ENCODE measurements at places on chromosomes 2 and 18. TPM values are rescaled to one million over a fixed set of nuclear protein-coding genes. Genes with fewer than 3 reads are reported as not detected.

RGPD4 gene
- total RNA-seq: 0.07 TPM

ZNF396 gene
- 5.6 TPM for total RNA-seq

UGT1A3 gene
- total RNA-seq: not detected

FTCDNL1 gene
- total RNA-seq: 2.0 TPM

DNA sequence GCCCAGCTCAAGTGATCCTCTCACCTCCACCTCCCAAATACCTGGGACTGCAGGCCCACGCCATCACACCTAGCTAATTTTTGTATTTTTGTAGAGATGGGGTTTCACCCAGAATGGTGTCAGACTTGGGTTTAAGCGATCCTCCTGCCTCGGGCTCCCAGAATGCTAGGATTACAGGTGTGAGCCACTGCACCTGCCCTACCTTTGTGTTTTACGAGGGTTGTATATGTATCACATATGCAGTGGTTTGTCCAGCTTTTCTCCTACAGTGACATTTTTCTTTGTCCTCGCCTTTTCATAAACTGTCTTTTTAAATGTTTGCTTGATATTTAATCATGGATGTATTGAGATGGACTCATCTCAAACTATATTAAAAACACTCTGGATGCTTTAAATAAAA lies 38.5 kb downstream of the AGAP1 start:
- H3K27me3 ChIP-seq: no peaks in the 10 kb centered on the region
- no peaks in the 10 kb centered on the region for H3K36me3 ChIP-seq
- no peak overlapping the region for H3K27ac ChIP-seq
- H3K4me1 ChIP-seq: no peaks in the 10 kb centered on the region
- H3K4me3 ChIP-seq: no peak overlapping the region

- peak; percentile 38 for DNase-seq
- H3K4me3 ChIP-seq: no peak overlapping the region
- H3K27me3 ChIP-seq: no peaks in the 10 kb centered on the region
Observed at GRCh38 chr2:71613953-71614925, 160.9 kb downstream of the DYSF start.

DNA sequence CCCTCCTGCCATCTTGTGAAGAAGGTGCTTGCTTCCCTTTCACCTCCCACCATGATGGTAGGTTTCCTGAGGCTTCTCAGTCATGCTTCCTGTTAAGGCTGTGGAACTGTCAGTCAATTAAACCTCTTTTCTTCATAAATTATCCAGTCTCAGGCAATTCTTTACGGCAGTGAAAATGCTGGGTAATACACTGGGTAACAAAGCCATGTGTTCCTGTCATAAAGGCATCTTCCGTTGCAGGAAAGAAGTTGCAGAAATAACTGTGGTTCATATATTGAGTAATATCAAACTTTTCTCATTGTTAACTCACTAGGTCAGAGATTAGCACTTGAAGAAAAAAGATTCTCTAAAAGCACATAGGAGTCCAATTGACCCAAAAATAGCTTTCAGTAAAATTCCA lies 163.9 kb upstream of the HNMT start:
- H3K36me3 ChIP-seq: no peaks in the 10 kb centered on the region
- no peak overlapping the region for H3K4me3 ChIP-seq
- no peaks in the 10 kb centered on the region for H3K27me3 ChIP-seq

- peak; percentile 52 for DNase-seq
- no peaks in the 10 kb centered on the region for H3K4me1 ChIP-seq
- no peaks in the 10 kb centered on the region for H3K27me3 ChIP-seq
- no peak overlapping the region for H3K27ac ChIP-seq
- H3K36me3 ChIP-seq: no peaks in the 10 kb centered on the region
- no peak overlapping the region for H3K4me3 ChIP-seq
Observed at GRCh38 chr2:215917953-215918620, 95.3 kb downstream of the MREG start.

DNA sequence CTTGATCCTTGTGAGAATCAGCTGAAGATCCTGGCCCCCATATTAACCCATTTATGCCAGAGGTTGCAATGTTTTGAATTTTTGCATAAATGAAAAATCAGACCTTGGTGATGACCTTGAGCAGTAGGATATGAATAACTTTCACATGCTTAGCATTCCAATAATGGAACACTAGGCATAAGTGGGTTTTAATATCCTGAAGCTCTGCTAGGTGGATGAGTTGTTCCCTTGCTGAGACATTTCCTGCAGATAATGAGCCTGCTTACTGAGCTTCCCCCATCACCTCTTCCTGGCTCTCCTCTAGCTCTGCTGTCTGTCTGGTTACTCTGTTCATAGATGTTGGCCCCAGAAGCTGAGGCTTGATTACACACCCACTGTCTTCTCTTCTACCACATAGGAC lies 25.5 kb upstream of the SEC11C start:
- no peak overlapping the region for H3K4me3 ChIP-seq
- no peaks in the 10 kb centered on the region for H3K36me3 ChIP-seq
- H3K27me3 ChIP-seq: peaks cover 28% of the 10 kb centered on the region
- H3K27ac ChIP-seq: no peak overlapping the region
- no peak for DNase-seq

- no peak for DNase-seq
- no peak overlapping the region for H3K4me3 ChIP-seq
- no peak overlapping the region for H3K27ac ChIP-seq
- H3K36me3 ChIP-seq: no peaks in the 10 kb centered on the region
Observed at GRCh38 chr2:221337957-221338685, 234.0 kb downstream of the EPHA4 start.

DNA sequence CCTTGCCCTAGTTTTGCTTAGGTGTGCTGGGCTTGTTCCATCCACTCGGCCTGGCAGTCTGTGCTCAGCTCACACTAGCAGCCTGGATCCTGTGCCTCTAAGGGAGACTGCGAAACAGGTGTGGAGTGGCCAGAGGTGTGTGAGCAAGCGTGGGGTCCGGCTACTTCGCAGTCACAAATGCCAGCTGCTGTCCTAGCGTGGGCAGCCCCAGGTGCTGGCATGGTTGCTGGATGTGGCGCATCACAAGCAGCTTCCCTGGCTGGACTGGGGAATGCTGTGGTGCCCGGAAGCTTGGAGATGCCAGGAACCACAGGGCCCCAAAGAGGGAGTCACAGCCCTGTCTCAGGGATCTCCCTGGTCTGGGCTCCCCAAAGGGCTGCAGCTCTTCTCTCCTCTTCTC lies 119.0 kb upstream of the TMEFF2 start:
- no peaks in the 10 kb centered on the region for H3K4me1 ChIP-seq
- H3K4me3 ChIP-seq: no peak overlapping the region
- no peak overlapping the region for H3K27ac ChIP-seq
- H3K27me3 ChIP-seq: no peaks in the 10 kb centered on the region

- H3K4me3 ChIP-seq: no peak overlapping the region
- no peaks in the 10 kb centered on the region for H3K27me3 ChIP-seq
- H3K4me1 ChIP-seq: no peaks in the 10 kb centered on the region
- no peak overlapping the region for H3K27ac ChIP-seq
- no peak for DNase-seq
- no peaks in the 10 kb centered on the region for H3K36me3 ChIP-seq
Observed at GRCh38 chr2:122421775-122422174, 666.3 kb downstream of the TSN start.

DNA sequence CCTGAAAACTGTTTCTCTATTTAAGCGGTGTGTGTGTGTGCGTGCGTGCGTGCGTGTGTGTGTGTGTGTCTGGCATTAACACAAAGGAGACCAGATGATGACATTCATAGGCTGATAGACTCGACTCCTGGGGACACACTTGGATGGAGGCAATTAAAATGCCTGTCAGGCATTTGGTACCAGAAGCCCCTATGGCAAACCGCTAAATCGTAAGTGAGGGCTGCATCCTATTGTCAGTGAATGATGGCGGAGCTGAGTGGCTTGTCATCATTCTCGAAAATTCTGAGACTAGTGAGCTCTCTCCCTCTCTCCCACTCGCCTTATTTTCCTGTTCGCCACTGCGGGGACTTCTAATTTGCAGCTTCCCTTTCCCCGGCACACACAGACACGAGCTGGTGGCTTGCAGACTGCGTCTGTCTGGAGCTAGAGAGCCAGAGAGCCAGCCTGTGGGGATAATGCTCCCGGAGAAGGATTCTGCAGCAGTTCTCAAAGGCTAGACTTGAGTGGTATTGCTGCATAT lies 155.4 kb downstream of the MAP2 start:
- no peaks in the 10 kb centered on the region for H3K36me3 ChIP-seq
- DNase-seq: peak; percentile 64
- no peaks in the 10 kb centered on the region for H3K4me1 ChIP-seq
- H3K27ac ChIP-seq: peak overlapping the region; percentile 98
- no peak overlapping the region for H3K4me3 ChIP-seq

- H3K36me3 ChIP-seq: no peaks in the 10 kb centered on the region
- no peaks in the 10 kb centered on the region for H3K27me3 ChIP-seq
- DNase-seq: no peak
- no peak overlapping the region for H3K4me3 ChIP-seq
- H3K4me1 ChIP-seq: peaks cover 4% of the 10 kb centered on the region
- H3K27ac ChIP-seq: no peak overlapping the region
Observed at GRCh38 chr2:235550946-235551345, 57.1 kb downstream of the AGAP1 start.

DNA sequence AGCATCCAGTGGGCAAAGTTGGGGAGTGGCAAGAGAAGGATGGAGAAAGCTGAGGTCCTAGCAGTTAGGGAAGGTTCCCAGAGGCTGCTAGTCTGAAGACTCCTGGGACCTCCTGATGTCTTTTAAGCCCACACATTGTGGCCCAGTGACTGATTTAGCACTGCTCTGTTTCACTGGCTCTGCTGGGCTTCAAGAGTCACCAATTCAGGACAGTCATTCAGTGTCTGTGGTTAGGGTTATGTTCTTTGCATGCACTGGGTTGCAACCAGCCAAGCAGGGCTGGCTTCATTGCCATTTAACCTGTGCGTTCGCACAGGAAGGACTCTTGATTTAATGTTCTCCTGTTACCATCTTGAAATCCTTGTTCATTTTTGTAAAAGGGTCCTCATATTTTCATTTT lies 199.2 kb downstream of the ICOS start:
- no peaks in the 10 kb centered on the region for H3K27me3 ChIP-seq
- H3K4me1 ChIP-seq: no peaks in the 10 kb centered on the region
- H3K36me3 ChIP-seq: no peaks in the 10 kb centered on the region
- no peak for DNase-seq
- no peak overlapping the region for H3K4me3 ChIP-seq
- H3K27ac ChIP-seq: no peak overlapping the region

Data from endodermal cell (in vitro differentiated cells).